ENCODE measurements at places on chromosomes 12 and 14.

DNA sequence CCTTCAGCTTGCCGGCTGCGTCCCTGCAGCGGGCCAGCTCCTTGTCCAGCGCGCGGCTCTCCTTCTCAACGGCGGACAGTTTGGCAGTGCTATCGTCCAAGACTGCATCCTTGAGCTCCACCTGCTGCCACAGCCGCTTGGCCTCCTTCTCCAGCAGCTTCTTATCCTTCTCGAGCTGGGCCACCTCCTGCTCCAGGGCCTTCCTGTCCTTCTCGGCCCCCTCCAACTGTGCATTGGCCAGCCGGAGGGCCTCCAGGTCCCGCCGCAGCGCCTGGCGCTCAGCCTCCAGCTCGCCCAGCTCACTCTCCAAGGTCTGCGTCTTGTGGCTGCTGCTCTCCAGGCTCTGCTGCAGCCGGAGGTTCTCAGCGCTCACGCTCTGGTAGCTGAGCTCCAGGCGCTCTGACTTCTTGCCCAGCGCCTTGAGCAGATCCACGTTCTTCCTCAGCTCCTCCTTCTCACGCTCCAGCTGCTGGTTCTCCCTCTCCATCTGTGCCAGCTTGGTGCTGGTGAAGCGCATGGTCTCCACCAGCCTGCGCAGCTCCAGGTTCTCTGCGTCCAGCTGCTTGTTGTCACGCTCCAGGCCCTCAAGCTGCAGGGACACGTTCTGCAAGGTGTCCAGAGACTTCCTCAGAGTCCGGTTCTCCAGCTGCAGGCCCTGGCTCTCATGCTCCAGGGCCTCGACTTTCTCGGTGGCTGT is 68.8 kb upstream of the GPR68 start:
- no peak for DNase-seq
- H3K4me3 ChIP-seq, result no peak overlapping the region
- no peaks in the 10 kb centered on the region for H3K4me1 ChIP-seq

GRCh38 chr14:68361231-68361630 is 431.6 kb downstream of the ZFP36L1 start:
- DNase-seq, result no peak
- peaks cover 45% of the 10 kb centered on the region for H3K4me1 ChIP-seq
- H3K4me3 ChIP-seq, result no peak overlapping the region
- 0 out of 2 replicates have a peak, but pooled peaks cover 3% of the 10 kb centered on the region for H3K36me3 ChIP-seq
- peaks cover 5% of the 10 kb centered on the region for H3K27me3 ChIP-seq

GRCh38 chr12:11624116-11624515 is 25.4 kb upstream of the ETV6 start:
- H3K27ac ChIP-seq, result peak overlapping the region; percentile 60
- peaks cover 16% of the 10 kb centered on the region for H3K36me3 ChIP-seq
- DNase-seq, result no peak
- H3K4me1 ChIP-seq, result peaks cover 43% of the 10 kb centered on the region
- H3K27me3 ChIP-seq, result no peaks in the 10 kb centered on the region

- peaks cover 3% of the 10 kb centered on the region for H3K4me1 ChIP-seq
- no peaks in the 10 kb centered on the region for H3K36me3 ChIP-seq
- no peak overlapping the region for H3K27ac ChIP-seq
- no peak for DNase-seq
These were observed 19.9 kb upstream of the BDKRB2 start for GRCh38 chr14:96184737-96185136.

DNA sequence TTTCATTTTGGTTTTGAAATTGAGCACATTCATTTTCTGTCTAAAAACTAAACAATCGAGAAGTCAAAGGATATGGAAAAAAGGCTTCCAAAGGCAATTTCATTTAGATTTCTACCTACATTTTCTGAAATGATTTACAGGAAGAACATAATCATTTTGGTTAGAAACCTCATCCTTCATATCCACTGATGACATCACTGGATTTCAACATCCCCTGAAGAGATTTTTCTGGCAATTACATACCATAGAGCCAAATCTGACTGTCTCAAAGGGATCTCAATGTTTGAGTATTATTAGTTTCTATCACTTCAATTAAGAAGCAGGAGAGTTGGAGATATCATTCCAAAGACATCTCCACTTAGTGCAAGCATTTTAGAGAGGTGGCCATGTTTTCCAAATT is 137.8 kb downstream of the TTC7B start:
- no peak overlapping the region for H3K27ac ChIP-seq
- H3K4me3 ChIP-seq, result no peak overlapping the region
- H3K36me3 ChIP-seq, result no peaks in the 10 kb centered on the region
- H3K27me3 ChIP-seq, result no peaks in the 10 kb centered on the region
- DNase-seq, result no peak

DNA sequence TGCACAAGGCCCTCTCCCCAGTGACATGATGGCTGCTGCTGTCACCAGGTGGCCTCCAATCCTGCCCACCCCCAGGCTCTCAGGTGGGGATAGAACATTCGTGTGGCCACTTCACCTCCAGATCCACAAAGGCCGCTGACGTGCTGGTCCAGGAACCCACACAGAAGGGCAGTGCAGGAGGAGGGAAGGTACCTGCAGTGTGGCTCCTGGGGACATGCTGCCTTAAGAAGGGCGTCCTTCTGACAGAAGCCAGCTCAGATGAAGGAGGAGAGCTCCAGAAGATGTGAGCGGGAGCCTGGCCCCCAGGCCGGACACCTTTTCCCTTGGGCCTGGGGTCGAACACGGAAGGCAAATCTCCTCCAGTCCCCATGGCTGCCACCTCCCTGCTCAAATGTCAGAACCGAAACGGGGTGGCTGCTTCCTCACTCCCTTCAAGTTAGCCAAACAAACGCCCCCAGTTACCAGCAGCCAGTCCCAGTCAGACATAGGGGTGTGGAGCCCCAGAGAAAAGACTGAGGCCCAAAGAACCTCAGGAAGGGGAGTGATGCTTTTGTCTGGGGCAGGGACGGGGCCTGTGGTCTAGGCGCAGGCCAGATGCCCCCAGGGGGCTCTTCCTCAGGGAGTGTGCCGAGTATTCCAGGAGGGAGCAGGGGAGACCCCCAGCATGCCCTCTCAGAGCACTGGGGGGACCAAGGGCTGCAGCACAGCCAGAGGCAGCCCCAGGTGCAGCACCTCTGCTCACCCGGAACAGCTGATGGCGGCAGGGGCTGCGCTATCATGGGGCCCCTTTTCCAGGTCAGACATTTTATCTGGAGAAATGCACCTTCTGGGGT is 155.9 kb downstream of the CALM1 start:
- H3K27me3 ChIP-seq, result peaks cover 5% of the 10 kb centered on the region
- no peak overlapping the region for H3K4me3 ChIP-seq
- peaks cover 6% of the 10 kb centered on the region for H3K36me3 ChIP-seq

DNA sequence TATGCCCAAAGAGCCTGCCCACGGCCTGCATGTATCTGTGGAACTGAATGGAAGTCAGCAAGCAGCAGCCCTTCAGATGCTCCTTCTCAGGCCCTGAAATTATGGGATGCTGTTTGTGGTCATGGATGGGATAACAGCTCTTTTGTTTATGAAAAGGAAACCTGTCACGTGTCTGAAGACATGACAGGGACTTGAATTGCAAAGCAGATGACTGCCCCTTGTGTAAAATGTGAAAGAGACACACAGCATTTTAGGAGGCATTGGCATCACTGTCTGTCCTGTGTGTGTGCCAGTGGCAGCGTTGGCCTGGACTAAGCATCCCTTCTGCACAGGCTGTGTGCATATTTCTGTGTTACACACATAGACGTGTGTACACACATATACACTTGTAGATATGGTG is 192.1 kb downstream of the VRK1 start:
- H3K4me3 ChIP-seq, result no peak overlapping the region
- peaks cover 5% of the 10 kb centered on the region for H3K36me3 ChIP-seq
- H3K27me3 ChIP-seq, result peaks cover 5% of the 10 kb centered on the region
- DNase-seq, result no peak
- H3K4me1 ChIP-seq, result peaks cover 33% of the 10 kb centered on the region

GRCh38 chr12:110717037-110717436 is 25.7 kb downstream of the PPP1CC start:
- H3K4me3 ChIP-seq, result no peak overlapping the region
- no peaks in the 10 kb centered on the region for H3K4me1 ChIP-seq
- H3K27me3 ChIP-seq, result no peaks in the 10 kb centered on the region
- H3K36me3 ChIP-seq, result peaks cover 52% of the 10 kb centered on the region
- H3K27ac ChIP-seq, result no peak overlapping the region

- no peak overlapping the region for H3K4me3 ChIP-seq
- H3K36me3 ChIP-seq, result peaks cover 68% of the 10 kb centered on the region
- no peaks in the 10 kb centered on the region for H3K27me3 ChIP-seq
- no peak for DNase-seq
These were observed 26.7 kb downstream of the CBX5 start for GRCh38 chr12:54253240-54253639.

DNA sequence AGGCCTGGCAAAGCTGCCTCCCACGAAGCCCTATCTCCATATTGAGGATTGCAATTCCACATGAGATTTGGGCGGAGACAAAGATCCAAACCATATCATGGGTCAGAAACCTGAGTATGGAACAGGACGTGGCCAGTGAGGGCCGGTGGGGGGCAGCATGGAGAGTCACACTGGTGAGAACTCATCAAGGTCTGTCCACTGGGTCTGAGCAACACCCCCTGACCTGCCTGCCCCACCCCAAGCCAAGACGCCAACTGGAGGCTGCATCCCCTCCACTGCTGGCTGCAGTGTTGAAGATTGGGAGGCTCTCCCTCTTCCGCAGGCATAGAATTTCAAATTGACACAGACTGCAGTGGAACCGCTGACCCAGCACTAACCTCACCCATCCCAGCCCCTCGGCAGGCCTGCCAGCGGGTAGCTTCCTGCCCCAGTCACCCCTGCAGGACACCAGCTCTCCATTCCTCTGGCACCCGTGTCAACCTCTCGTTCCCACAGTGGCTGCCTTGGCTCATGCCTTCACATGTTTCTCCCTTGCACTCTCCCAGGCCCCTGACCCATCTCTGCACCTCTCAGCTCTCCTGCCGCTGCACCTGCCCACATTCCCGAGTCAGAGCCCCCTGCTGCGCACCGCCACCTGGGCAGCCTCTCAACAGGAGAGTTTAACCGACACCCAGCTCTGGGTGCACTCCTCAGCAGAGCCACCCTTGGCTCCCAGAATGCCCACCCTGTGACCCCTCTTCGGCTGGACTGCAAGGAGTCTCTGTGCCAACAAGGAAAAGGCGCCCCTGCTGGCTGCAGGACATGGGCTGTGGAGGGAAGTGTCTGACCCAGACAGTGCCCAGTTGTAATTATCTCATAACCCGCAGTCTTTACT is 45.2 kb upstream of the PPP2R5C start:
- H3K27ac ChIP-seq, result 0 out of 2 replicates have a peak overlapping the region, but pooled peaks have one; percentile 66
- peaks cover 5% of the 10 kb centered on the region for H3K27me3 ChIP-seq
- no peak for DNase-seq
- H3K36me3 ChIP-seq, result no peaks in the 10 kb centered on the region
- H3K4me3 ChIP-seq, result no peak overlapping the region

GRCh38 chr14:35117112-35117511 is 4.7 kb downstream of the PPP2R3C start:
- DNase-seq, result no peak
- H3K27ac ChIP-seq, result peak overlapping the region; percentile 63
- peaks cover 21% of the 10 kb centered on the region for H3K4me1 ChIP-seq
- no peak overlapping the region for H3K4me3 ChIP-seq
- H3K27me3 ChIP-seq, result no peaks in the 10 kb centered on the region

Measured in WTC11 (cell line).